Lower leg skin (tissue), 4 donors: ENCODE measurements at places on chromosomes 2 and 18.
A peak's percentile ranks its signal among the peaks of the same experiment; 100 is the strongest.

GRCh38 chr2:230930928-230931555 lies 6.0 kb upstream of the GPR55 start:
- no peak for DNase-seq

DNA sequence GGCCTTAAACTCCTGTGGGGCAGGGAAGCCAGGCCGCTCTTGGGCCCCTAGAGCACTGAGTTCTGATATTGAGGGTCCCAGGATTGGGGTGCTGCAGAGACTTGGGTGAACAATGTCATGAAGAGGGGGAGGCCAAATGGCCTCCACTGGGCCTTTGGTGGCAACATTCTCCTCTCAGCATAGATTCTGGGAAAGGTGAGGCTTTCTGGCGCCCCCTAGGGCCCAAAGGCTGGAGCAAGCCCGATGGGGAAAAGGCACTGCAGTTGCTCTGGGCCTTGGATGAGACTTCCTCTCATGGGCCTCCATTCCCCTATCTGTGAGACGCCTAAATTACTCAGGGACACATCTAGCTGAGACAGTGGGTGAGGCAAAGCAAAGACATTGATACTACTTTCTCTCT lies 84.8 kb downstream of the ACAA2 start:
- no peak for DNase-seq

DNA sequence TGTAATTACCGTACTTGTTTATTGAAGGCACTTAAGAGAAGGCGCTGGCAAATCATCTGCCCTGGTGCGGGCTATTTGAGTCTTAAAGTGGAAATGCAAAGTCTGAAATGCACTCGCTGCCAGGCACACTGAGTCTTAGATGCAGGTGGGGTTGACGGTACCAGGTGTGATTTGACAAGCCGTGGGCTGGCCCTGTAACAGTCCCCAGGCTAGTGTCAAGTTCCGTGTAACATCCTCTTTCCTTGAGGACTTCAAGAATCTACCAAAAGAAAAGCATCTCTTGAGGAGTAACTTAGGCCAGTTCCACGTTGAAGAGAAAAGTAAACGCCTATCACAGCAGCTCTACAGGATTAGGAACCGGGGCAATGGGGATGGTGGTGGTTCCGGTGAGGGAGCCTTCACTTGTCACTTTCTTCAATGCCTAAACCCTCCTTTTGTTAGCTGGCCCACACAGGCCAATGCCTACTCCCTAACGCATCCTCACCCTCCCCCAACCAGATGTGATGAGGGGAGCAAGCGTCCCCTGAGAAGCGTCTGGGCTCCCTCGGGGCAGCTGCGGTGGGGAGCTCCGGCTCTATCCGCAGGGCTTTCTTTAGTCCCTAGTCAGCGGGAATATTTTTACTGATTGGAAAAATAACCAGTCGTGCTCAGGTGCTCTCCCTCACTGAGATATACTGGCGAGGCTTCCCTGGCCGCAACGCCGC lies 1.5 kb upstream of the UGP2 start:
- DNase-seq: no peak

DNA sequence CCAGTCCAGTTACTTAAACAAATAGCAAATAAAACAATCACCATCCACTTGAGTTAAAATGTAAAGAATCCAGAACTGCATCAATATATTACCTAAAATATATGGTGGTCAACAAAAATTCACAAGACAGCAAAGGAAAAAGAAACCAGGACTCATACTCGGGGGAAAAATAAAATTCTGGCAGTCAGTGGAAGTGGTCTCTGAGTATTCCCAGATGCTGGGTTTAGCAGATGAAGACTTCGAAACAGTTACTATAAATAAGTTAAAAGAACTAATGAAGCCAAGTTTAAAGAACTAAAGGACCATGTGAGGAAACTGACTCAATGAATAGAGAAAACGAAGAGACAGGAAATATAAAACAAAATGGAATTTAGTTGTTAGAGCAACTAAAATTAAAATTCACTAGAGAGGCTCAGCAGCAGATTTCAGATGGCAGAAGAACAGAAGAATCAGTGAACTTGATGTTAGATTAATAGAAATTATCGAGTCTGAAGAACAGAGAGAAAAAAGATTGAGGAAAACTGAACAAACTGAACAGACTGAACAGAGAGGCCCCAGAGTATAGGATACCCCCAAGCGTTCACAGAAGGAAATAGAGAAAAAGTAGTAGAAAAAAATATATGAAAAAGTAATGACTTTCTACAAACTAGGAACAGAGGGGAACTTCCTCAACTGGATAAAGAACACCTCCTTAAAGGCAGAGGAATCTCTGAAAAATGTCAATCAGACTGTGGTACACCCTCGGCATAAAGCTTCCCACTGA lies 27.9 kb downstream of the MGAT4A start:
- DNase-seq: no peak

DNA sequence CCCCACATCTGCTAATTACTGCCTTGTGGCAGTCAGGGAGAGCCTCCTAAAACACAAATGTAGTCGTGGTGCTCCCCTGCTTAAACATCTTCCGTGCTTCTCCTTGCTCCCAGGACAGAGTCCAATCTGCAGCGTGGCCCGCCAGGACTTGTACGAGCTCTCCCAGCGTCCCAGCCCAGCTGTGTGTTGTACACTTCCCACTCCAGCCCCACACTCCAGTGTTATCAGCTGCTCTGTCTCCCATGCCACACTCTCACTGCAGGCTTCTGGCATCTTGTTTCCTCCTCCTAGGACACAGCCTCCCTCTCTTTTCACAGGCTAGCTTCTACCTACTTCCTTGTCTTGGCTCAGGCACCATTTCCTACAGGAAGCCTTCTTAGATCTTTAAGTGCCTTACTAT lies 199.4 kb downstream of the ALPK2 start:
- no peak for DNase-seq

- no peak for DNase-seq
Observed at GRCh38 chr2:191869781-191870180, 22.9 kb upstream of the CAVIN2 start.

GRCh38 chr2:15346624-15347023 lies 214.5 kb downstream of the NBAS start:
- DNase-seq: no peak

DNA sequence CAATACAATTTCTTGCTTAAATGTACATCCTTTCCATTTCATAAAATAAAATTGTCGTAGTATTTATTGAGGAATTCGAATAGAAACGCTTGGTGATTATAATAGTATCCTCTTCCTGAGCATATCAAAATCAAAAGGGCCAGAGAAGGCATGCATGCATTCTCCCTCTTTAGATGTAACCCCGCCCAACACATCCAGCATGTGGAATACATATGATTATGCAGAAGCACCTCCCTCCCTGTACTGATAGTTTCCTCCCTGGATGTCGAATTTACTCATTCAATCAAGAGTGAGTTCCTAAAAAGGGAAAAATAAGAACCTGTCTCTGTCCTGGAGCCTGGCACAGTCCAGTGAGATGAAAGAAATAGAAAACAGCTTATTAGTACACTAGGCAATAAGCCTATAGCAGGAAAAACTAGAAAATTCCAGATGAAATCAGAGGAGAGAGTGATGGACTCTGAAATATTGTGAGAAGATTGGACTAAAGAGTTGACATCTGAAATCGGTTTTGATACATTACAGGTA lies 262.9 kb downstream of the RDH14 start:
- DNase-seq: no peak

- DNase-seq: peak; percentile 84
Observed at GRCh38 chr18:25164848-25165811, 186.8 kb downstream of the ZNF521 start.

DNA sequence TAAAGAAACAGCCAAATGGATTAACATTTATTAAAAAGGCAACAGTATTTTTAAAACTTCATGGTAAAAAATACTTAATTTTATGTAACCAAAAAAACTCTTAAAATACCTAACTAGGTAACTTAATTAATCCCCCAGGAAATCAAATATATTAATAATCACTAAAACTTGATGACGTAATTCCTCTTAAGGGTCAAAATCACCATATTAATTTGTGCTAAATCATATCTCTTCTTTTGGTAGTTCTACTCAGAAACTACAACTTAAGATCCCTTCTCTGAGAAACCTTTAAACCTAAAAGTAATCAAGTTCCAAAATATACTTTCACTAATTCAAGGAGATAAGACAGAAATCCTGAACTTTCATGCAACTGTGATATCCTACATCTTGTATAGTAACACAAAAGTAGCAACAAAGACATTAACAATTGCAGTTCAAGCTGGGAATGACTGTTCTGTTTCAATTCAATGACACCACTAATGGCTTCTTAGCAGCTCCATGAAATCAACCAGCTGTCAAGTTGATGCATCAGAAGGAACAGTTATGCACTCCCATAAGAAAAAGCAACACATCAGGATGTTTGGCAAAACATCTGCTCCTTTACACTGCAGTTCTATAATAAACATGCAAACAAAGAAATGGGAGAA lies 4.0 kb downstream of the BAZ2B start:
- no peak for DNase-seq

DNA sequence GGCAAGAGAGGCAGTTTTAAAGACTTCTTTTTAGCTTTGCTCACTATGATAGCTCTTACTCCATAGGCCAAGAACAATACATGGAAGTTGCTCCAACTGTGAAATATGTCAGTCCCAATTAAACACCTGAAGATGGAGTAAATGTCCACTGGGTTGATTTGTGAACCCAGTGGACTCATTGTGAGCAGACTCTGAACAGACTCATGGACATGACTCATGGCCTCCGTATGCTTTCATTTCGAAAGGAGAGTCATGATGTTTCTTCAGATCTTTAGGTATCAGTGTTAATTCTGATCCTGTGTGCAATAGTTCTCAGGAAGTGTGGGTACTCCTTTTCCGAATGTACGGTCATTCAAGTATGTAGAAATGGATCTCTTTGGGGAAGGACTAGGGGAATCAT lies 5.4 kb upstream of the CWC22 start:
- no peak for DNase-seq

DNA sequence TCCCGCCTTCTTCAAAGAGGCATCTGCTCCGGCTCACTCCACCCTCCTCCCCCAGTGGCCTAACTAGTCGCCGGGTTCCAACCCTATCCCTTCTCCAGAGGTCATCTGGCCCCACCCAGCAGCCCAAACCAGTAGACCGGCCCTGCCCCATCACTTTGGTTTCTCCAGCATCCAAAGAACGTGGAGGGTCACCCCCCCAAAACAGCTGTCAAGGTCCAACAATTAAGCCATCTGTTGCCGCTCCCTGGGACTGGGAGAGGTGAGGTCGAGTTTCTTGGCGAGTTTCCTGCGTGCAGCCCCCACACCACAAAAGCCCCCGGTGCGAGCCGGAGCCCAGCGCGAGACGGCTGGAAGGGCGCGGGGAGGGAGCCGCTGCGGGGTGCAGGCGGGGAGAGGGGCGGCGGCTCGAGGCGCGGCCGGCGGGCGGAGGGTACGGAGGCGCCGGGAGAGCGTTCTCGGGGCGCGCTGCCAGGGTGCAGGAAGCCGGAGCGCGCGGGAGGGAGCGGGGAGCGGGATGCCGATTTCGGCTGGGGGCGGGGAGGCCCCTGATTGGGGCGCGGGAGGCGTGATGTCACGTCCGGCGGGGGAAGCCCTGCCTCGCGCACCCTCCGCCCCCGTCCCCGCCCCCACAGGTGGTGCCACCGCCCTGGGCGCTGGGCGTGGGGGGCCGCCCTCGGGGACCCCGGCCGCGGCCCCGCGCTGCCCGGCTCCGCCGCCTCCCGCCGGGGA lies 571 bp upstream of the GPC1 start:
- DNase-seq: peak; percentile 98

DNA sequence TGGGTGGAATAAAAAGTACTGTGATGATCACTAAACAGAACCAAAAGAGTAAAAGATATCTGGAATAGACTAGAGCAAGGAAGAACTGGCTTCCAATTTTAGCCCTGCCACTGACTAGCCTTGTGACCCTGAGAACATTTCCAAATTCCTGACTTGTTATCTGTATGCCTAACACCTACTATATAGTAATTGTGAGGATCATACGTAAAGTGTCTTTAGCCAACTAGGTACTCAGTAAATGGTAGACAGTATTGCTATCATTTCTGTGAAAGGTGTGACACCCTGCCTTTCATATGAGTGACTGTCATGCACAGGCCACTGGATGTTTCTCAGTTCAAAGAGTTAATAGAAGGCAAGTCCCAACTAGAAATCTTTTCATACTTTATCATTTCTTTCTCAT lies 29.8 kb downstream of the CYTIP start:
- DNase-seq: no peak

GRCh38 chr2:194054313-194054712 lies 1602.7 kb upstream of the SLC39A10 start:
- no peak for DNase-seq

DNA sequence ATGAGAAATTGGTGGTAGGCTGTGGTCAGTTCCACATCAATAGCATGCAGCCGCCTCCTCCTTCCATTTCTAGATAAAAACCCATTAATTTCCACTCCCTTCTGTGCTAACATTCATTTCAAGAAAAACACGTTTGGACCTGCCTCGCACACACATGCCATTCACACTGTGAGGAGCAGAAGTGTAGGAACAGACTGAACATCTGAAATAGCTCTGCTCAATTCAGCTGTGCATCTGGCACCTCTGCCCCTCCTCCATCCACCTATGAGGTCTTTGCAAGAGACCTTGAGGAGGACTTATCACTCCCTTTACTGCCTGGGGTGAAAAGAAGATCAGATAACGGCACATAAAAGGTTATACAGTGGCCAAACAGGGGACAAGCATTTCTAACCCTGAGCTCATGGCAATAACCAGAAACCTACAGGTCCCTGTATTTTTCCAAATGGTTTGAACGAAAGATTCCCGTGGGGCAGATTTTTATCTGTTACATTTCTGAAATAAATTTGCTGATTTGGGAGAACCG lies 30.8 kb upstream of the LRP2 start:
- no peak for DNase-seq

- no peak for DNase-seq
Observed at GRCh38 chr2:161651547-161651946, 27.3 kb downstream of the SLC4A10 start.
